H9 (cell line): ENCODE measurements at places on chromosomes 11 and 22. TPM values are rescaled to one million over a fixed set of nuclear protein-coding genes. Genes with fewer than 3 reads are reported as not detected.

Gene NLRP6
- total RNA-seq: not detected in 2 replicates

Gene CSTPP1
- 19.6 and 21.2 TPM in 2 replicates for total RNA-seq

Gene FTH1
- 1,505 and 1,558 TPM in 2 replicates for total RNA-seq

Gene SCARF2
- total RNA-seq: 10.8 and 12.7 TPM in 2 replicates

Gene TSGA10IP
- total RNA-seq: 2.2 and 3.1 TPM in 2 replicates

Gene UCP2
- total RNA-seq: 58.3 and 62.1 TPM in 2 replicates

GRCh38 chr11:124639186-124639585 is 16.5 kb downstream of the TBRG1 start:
- H3K27me3 ChIP-seq: no peaks in the 10 kb centered on the region
- H3K36me3 ChIP-seq: peaks cover 19% of the 10 kb centered on the region
- H3K27ac ChIP-seq: no peak overlapping the region
- H3K4me3 ChIP-seq: no peak overlapping the region
- H3K4me1 ChIP-seq: peaks cover 3% of the 10 kb centered on the region; the same call in 1 of the 2 replicates
- DNase-seq: no peak

DNA sequence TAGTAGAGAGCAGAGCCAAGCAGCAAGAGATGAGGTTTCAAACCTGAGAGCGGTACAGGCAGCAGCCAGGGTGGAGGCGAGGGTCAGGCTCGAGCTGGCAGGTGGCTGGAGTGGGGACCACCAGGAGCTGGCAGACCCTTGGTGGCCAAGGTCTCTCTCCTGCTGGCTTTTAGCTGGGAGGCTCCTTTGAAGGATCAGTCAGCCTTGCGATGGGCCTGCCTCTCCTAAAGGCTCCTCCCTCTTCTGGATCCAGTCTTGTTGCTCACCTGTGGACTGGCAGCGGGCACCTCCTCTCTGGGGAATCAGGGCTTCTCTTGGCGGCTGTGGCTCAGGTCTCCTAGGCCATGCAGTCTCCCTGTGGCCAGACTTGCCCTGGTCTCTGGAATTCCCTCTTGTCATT is 24.8 kb downstream of the TPST2 start:
- peaks cover 9% of the 10 kb centered on the region for H3K36me3 ChIP-seq
- no peak for DNase-seq
- peaks cover 25% of the 10 kb centered on the region for H3K4me1 ChIP-seq
- H3K27me3 ChIP-seq: no peaks in the 10 kb centered on the region
- H3K4me3 ChIP-seq: no peak overlapping the region; the same call in 1 of the 2 replicates
- H3K27ac ChIP-seq: no peak overlapping the region

- no peak for DNase-seq
- no peaks in the 10 kb centered on the region for H3K4me1 ChIP-seq
- no peak overlapping the region for H3K4me3 ChIP-seq
- no peaks in the 10 kb centered on the region for H3K27me3 ChIP-seq
Measured at GRCh38 chr22:44191036-44191454, 10.3 kb downstream of the PARVG start.

DNA sequence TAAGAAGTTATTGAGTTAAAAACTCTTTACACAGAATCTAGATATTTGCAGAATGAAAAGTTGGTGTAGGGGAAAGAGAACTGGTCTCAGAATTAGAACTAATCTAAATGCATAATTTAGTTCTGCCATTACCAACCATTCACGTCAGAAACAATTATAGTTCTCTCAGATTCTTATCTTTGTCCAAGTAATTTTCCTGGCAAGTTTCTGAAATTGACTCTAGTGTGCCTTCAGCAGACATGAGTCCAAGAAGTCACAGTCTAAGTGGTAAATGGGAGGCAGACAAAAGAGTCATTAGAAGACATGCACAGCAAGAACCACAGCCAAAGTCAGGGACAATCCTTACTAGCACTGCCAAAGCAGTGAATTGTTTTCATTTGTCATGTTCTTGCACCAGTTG is 1870.1 kb downstream of the LRRC4C start:
- no peaks in the 10 kb centered on the region for H3K36me3 ChIP-seq
- no peaks in the 10 kb centered on the region for H3K4me1 ChIP-seq
- no peaks in the 10 kb centered on the region for H3K27me3 ChIP-seq
- no peak overlapping the region for H3K4me3 ChIP-seq
- no peak overlapping the region for H3K27ac ChIP-seq

GRCh38 chr11:22415476-22415875 is 77.3 kb downstream of the SLC17A6 start:
- H3K4me1 ChIP-seq: no peaks in the 10 kb centered on the region
- H3K27ac ChIP-seq: no peak overlapping the region
- H3K36me3 ChIP-seq: no peaks in the 10 kb centered on the region
- H3K4me3 ChIP-seq: no peak overlapping the region
- DNase-seq: no peak
- H3K27me3 ChIP-seq: no peaks in the 10 kb centered on the region

GRCh38 chr22:33271390-33272161 is 213.4 kb upstream of the SYN3 start:
- H3K4me3 ChIP-seq: no peak overlapping the region
- no peak overlapping the region for H3K27ac ChIP-seq
- no peaks in the 10 kb centered on the region for H3K36me3 ChIP-seq
- H3K27me3 ChIP-seq: no peaks in the 10 kb centered on the region
- no peaks in the 10 kb centered on the region for H3K4me1 ChIP-seq

DNA sequence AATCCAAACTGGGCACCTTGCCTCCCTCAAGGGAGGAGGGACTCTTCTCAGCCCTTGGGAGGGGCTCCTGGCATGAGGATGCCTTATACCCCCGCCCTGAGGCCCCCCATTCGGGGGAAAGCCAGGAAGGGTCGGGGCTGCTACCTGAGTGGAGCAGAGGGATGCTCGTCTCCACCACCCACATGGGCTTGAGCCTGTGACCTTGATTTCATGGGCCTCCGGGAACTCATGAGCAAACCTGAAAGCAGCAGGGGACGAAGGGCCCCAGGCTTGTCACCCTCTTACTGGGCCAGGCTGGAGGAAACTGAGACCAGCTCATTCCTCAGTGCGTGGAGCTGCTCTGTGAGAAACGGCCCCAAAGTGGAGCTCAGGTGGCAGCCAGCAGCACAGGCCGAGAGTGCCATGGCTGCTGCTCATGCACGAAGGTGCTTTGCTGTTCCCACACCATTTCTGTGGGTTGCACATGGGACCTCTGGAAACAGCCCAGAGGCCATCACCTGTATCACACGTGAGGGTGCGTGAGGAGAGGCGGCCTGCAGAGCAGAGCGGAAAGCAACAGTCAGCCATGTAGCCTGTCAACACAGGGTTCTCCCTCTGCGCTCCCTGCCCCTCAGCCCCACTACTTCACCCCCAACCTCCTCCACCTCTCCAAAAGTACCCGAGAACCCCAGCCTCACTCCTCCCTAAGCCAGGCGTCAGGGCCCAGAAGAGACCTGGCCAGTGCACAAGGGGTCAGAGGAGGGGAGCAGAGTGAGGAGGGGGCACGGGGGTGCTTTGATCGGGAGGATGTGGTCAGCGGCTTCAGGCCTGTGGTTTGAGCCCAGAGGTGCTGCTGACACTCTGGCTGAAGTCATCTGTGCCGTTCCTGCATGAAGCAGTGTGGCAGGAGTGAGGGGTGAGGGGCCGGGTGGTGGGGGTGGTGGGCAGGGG is 14.1 kb upstream of the IL2RB start:
- H3K27me3 ChIP-seq: no peaks in the 10 kb centered on the region
- H3K27ac ChIP-seq: no peak overlapping the region
- H3K4me1 ChIP-seq: no peaks in the 10 kb centered on the region
- no peak for DNase-seq
- no peak overlapping the region for H3K4me3 ChIP-seq

GRCh38 chr11:123034597-123034996 is 27.3 kb downstream of the HSPA8 start:
- H3K4me1 ChIP-seq: no peaks in the 10 kb centered on the region
- no peak overlapping the region for H3K4me3 ChIP-seq
- H3K27me3 ChIP-seq: no peaks in the 10 kb centered on the region
- H3K27ac ChIP-seq: no peak overlapping the region

DNA sequence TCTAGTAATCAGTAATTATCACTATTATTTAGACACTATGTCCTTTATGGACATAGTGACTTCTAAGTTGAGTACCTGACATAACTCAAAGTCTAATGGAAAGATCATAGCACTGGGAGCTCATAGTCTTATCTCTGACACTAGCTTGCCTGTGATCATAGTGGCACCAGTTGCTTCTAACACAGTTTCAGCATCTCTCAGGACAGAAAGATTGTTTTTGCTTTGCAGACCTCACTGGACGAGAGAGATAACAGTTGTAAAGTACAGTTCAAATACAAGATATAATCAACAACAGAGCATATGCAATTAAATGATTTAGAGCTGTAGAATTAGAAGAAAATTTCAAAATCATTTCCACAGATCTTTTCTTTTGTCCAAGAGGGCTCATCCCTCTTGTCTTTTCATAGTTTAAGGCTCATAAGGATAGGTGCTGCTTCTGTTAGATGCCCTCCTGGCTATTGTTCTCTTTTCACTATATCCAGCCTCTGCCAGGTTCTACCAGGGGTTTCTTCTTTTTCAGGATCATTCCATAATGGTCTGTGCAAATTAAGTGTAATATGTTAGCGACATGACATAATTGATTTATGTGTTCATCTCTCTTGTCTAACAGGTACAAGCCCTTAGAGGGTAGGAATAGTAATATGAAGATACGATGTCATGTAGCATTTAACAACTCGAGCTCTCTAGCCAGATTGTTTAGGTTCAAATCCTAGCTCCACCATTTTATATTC is 1175.4 kb upstream of the TENM4 start:
- no peak overlapping the region for H3K27ac ChIP-seq
- H3K36me3 ChIP-seq: no peaks in the 10 kb centered on the region
- no peak overlapping the region for H3K4me3 ChIP-seq
- no peaks in the 10 kb centered on the region for H3K27me3 ChIP-seq
- no peaks in the 10 kb centered on the region for H3K4me1 ChIP-seq
